ENCODE measurements at places on chromosomes 5 and 9. TPM values are rescaled to one million over a fixed set of nuclear protein-coding genes. Genes with fewer than 3 reads are reported as not detected.
A peak's percentile ranks its signal among the peaks of the same experiment; 100 is the strongest.

DNA sequence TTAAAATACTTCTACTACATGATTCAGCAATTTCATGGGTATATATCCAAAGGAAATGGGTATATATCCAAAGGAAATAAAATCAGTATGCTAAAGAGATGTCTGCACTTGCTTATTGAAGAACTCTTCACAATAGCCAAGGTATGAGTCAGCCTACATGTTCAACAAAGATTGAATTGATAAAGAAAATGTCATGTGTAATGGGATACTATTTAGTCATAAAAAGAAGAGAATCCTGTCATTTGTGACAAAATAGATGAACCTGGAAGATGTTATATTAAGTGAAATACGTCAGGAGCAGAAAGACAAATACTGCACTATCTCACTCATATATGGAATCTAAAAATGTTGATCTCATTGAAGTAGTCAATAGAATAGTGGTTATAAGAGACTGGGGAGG is 944.5 kb upstream of the CTNND2 start:
- H3K27ac ChIP-seq: no peak overlapping the region
- no peak for DNase-seq
- no peaks in the 10 kb centered on the region for H3K27me3 ChIP-seq
- no peak overlapping the region for H3K4me3 ChIP-seq

- H3K27me3 ChIP-seq: peaks cover 16% of the 10 kb centered on the region
- H3K36me3 ChIP-seq: no peaks in the 10 kb centered on the region
- peaks cover 10% of the 10 kb centered on the region for H3K4me1 ChIP-seq
- H3K27ac ChIP-seq: no peak overlapping the region
- H3K4me3 ChIP-seq: no peak overlapping the region
Observed at GRCh38 chr9:129549684-129550083, 71.2 kb downstream of the C9orf50 start.

DNA sequence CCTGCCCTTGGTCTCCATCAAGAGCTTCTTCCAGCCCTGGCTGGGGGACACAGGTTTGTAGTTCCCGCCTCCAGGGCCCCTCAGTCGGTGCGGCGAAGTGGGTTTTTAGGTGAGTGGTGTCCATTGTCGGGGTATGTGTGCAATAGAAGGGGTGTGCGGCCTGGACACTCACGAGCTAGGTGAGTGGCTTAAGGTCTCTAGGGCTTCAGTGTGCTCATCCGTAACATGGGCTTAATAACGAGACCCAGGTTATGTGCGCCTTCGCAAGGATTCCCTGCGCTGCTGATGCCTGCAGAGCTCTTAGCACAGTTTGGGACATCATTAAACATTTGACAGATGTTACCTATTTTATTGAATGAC is 656 bp downstream of the CEP78 start:
- peak overlapping the region; percentile 96 for H3K4me3 ChIP-seq
- DNase-seq: no peak
- no peaks in the 10 kb centered on the region for H3K27me3 ChIP-seq
- peaks cover 10% of the 10 kb centered on the region for H3K36me3 ChIP-seq
- peaks cover 44% of the 10 kb centered on the region for H3K4me1 ChIP-seq

- no peak for DNase-seq
- no peaks in the 10 kb centered on the region for H3K27me3 ChIP-seq
- H3K4me1 ChIP-seq: no peaks in the 10 kb centered on the region
- no peaks in the 10 kb centered on the region for H3K36me3 ChIP-seq
- no peak overlapping the region for H3K27ac ChIP-seq
Observed at GRCh38 chr5:174549254-174549653, 175.1 kb upstream of the MSX2 start.

GRCh38 chr9:128568470-128569078 is 16.2 kb downstream of the SPTAN1 start:
- H3K36me3 ChIP-seq: peaks cover 42% of the 10 kb centered on the region
- no peaks in the 10 kb centered on the region for H3K4me1 ChIP-seq
- DNase-seq: no peak
- no peak overlapping the region for H3K27ac ChIP-seq
- no peaks in the 10 kb centered on the region for H3K27me3 ChIP-seq
- H3K4me3 ChIP-seq: no peak overlapping the region

DNA sequence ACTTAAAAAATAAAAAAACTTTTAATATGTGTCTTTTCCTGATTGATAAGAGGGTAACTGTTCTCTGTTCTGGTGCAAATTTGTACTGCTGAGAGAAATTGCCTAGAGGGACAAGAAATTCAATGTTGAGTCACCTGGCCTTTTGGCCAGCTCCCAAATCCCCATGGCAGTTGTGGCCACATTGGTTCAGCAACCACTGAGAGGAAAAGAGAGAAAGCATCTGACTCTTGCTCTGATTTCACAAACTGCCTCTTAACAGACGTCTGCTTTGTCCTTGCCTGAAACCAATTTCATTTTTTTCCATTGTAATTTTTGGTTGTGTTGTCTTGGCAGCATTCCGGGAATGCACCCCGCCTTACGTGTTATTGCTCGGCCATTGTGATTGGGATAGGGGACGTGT is 42.4 kb downstream of the NTRK2 start:
- H3K27ac ChIP-seq: no peak overlapping the region
- peaks cover 4% of the 10 kb centered on the region for H3K4me1 ChIP-seq
- no peak for DNase-seq
- H3K36me3 ChIP-seq: no peaks in the 10 kb centered on the region
- no peak overlapping the region for H3K4me3 ChIP-seq
- peaks cover 15% of the 10 kb centered on the region for H3K27me3 ChIP-seq

- DNase-seq: no peak
- H3K4me1 ChIP-seq: peaks cover 36% of the 10 kb centered on the region
- no peaks in the 10 kb centered on the region for H3K27me3 ChIP-seq
- H3K4me3 ChIP-seq: no peak overlapping the region
- no peaks in the 10 kb centered on the region for H3K36me3 ChIP-seq
Observed at GRCh38 chr9:751137-752051, 90.1 kb upstream of the DMRT1 start.

DNA sequence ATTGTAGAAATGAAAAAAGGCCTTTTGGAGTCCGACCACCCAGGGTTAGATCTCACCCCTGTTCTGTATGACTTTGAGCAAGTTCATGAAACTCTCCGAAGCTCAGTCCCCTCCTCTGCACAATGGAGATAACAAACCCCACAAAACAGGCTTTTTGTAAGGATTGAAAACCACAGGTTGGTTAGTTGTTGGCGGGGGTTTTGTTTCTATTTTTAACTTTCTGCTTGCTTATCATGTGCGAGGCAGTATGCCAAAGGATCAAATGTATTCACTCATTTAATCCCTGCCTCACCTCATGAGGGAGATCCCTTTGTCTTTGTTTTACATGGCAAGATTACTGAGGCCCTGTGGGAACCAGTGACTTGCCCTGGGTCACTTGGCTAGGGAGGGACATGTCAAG is 539.1 kb downstream of the CDK5RAP2 start:
- no peak overlapping the region for H3K27ac ChIP-seq
- H3K4me3 ChIP-seq: no peak overlapping the region
- no peaks in the 10 kb centered on the region for H3K4me1 ChIP-seq
- no peaks in the 10 kb centered on the region for H3K27me3 ChIP-seq

GRCh38 chr9:306907-307306 is 92.2 kb downstream of the DOCK8 start:
- H3K27me3 ChIP-seq: no peaks in the 10 kb centered on the region
- H3K4me3 ChIP-seq: no peak overlapping the region
- H3K4me1 ChIP-seq: no peaks in the 10 kb centered on the region
- H3K36me3 ChIP-seq: peaks cover 58% of the 10 kb centered on the region
- no peak for DNase-seq

DNA sequence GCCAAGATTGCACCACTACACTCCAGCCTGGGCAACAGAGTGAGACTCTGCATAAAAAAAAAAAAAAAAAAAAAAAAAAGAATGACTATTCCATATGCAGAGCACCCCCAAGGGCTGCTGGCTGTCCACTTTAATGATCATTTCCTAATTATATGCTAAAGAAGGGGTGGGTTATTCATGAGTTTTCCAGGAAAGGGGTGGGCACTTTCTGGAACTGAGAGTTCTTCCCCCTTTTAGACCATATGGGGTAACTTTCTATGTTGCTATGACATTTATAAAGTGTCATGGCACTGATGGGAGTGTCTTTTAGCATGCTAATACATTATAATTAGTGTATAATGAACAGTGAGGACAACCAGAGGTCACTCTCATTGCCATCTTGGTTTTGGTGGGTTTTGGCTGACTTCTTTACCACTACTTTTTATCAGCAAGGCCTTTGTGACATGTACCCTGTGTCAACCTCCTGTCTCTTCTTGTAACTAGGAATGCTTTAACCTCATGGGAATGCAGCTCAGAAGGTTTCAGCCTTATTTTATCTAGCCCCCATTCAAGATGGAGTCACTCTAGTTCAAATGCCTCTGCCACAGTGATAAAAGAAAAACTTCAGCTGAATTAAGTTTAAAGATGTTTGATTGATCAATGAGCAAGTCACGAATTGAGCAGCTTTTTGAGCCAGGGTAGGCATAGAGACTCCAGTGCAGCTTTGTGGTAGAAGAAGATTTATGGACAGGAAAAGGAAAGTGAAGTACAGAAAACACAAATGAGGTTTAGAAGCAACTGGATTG is 7.1 kb upstream of the NANS start:
- H3K27ac ChIP-seq: no peak overlapping the region
- H3K4me1 ChIP-seq: peaks cover 10% of the 10 kb centered on the region
- DNase-seq: no peak
- no peaks in the 10 kb centered on the region for H3K27me3 ChIP-seq
- H3K36me3 ChIP-seq: no peaks in the 10 kb centered on the region
- no peak overlapping the region for H3K4me3 ChIP-seq

DNA sequence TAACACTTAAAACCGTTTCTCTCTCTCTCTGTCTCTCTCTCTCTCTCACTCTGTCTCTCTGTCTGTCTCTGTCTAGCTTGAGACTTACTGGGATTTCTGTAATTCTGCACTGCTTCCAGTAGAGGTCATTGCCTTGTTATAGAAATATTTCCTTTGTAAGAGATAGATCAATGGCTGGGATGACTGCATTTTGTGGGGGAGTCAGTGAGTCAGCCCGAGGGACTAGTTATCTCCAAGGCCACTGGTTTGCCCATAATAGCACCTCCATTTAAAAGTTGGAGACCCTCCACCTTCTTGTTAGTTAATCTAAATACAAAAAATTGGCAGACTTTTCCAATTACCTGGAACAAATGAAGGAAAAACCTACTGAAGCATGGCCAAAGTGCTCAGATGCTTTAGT is 547.2 kb downstream of the LRRC70 start:
- no peak overlapping the region for H3K4me3 ChIP-seq
- no peak overlapping the region for H3K27ac ChIP-seq
- DNase-seq: no peak
- no peaks in the 10 kb centered on the region for H3K36me3 ChIP-seq

GRCh38 chr9:125700791-125701190 is 6.2 kb downstream of the MAPKAP1 start:
- H3K27ac ChIP-seq: no peak overlapping the region
- H3K27me3 ChIP-seq: no peaks in the 10 kb centered on the region
- no peaks in the 10 kb centered on the region for H3K36me3 ChIP-seq

DNA sequence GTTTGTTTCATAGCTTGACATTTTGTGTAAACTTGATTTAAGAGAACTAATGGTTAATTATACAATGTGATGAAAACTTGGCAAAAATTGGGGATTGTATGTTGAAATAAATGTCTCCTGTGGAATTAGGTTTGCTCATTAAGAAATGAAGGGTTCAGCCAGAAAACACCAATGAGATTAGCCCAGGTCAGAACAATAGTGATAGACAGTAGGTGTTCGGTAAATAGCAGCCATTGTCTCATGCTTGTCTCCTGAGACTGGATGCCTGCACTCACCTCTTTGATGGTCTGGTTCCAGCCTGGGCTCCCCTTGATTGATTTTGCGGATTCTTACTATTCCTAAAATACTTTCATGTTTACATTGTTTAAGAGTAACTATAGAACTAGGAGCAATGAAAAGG is 135.5 kb downstream of the FBN2 start:
- H3K36me3 ChIP-seq: no peaks in the 10 kb centered on the region
- H3K27ac ChIP-seq: no peak overlapping the region
- H3K27me3 ChIP-seq: no peaks in the 10 kb centered on the region
- DNase-seq: no peak
- no peaks in the 10 kb centered on the region for H3K4me1 ChIP-seq
- H3K4me3 ChIP-seq: no peak overlapping the region

- H3K4me3 ChIP-seq: peak overlapping the region; percentile 37
- H3K27ac ChIP-seq: no peak overlapping the region
- DNase-seq: peak; percentile 27
- H3K4me1 ChIP-seq: peaks cover 23% of the 10 kb centered on the region
- H3K36me3 ChIP-seq: peaks cover 25% of the 10 kb centered on the region
Observed at GRCh38 chr9:121299467-121300282, 31.7 kb downstream of the GSN start.

GRCh38 chr5:150778517-150779396 is at the start of gene SMIM3:
Gene SMIM3 (plus strand): TSS chr5:150778757. CDS start chr5:150795441, 16,684 bp downstream.
- no peaks in the 10 kb centered on the region for H3K36me3 ChIP-seq
- H3K27me3 ChIP-seq: no peaks in the 10 kb centered on the region
- peak within 1 kb of the TSS; percentile 80 for H3K4me3 ChIP-seq
- H3K27ac ChIP-seq: peak within 1 kb of the TSS; percentile 54
- peaks cover 45% of the 10 kb centered on the region for H3K4me1 ChIP-seq

DNA sequence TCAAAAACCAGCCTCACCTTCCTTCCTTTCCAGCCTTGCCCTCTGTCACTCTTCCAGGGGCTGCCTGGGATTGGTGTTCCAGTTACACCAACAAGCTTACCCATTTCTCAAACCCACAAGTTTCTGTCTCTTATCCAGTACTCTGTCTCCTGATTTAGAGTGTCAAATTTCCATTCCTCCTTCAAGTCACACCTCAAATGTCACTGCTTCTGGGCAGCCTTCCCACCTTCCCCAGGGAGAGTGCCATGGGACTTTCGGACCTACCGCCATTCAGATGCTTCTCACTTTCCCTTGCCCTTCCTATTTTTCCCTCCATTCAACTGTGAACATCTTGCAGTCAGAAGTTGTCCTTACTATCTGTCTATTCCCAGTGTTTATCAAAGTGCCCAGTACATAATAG is 2.0 kb upstream of the GRXCR2 start:
- H3K4me1 ChIP-seq: no peaks in the 10 kb centered on the region
- no peak for DNase-seq
- H3K36me3 ChIP-seq: no peaks in the 10 kb centered on the region
- H3K27me3 ChIP-seq: no peaks in the 10 kb centered on the region

DNA sequence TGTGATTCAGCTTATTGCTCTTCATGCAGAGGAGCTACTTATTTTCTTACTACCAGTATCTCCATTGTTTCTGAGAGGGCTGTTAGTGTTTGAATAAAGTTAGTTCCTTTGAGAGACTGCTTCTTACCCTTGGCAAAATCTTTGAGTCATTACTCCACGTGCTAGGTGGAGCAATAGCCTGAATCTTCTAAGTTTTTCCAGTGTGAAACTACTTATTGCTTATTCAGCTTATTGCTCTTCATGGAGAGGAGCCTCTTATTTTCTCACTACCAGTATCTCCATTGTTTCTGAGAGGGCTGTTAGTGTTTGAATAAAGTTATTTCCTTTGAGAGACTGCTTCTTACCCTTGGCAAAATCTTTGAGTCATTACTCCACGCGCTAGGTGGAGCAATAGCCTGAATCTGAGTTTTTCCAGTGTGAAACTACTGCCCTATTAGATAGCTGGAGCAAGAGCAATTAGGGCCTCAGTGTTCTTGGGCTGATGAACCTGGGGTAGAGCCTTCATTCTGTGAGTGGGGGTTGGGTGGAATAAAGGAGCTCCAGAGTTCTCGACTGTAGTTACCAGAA is 41.9 kb downstream of the GPBP1 start:
- peaks cover 22% of the 10 kb centered on the region for H3K36me3 ChIP-seq
- no peak overlapping the region for H3K4me3 ChIP-seq
- no peak for DNase-seq
- no peaks in the 10 kb centered on the region for H3K27me3 ChIP-seq
- no peak overlapping the region for H3K27ac ChIP-seq

Gene PTGDS
- total RNA-seq: 157 TPM

Gene PPP6C
- total RNA-seq: 37.4 TPM

Gene DROSHA
- 50.5 TPM for total RNA-seq

Gene ZNF462
- 0.35 TPM for total RNA-seq

Gene KIF24
- 0.30 TPM for total RNA-seq

Gene RNF183
- total RNA-seq: not detected

Gene PCDHB4
- not detected for total RNA-seq

Gene HCN1
- total RNA-seq: not detected

Gene PCDHA1
- not detected for total RNA-seq

All from natural killer cell (primary cell).